ENCODE measurements at places on chromosomes 1 and 21.

- DNase-seq: no peak
Measured at GRCh38 chr1:214259353-214259977, 21.5 kb upstream of the SMYD2 start.

DNA sequence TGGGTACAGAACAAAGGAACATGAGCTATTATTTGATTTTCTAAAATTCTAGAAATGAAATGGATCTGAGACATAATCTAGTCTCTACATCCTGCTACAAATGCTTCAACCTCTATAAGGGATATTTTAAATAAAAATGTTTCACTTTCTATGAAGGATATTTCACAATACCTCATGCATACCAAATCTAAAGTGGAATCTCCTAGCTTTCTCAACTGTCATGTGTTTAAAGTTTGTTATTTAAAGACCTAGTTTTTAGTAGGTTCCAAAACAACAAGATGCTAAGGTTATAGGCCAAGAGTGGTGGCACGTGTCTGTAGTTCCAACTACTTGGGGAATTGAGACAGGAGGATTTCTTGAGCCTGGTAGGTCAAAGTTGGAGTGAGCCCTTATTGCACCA, 47.6 kb downstream of the KDM5B start:
- no peak for DNase-seq

- no peak for DNase-seq
Measured at GRCh38 chr1:248730507-248731335, 24.8 kb downstream of the LYPD8 start.

GRCh38 chr1:24996983-24997893, 67.2 kb upstream of the RUNX3 start:
- no peak for DNase-seq

DNA sequence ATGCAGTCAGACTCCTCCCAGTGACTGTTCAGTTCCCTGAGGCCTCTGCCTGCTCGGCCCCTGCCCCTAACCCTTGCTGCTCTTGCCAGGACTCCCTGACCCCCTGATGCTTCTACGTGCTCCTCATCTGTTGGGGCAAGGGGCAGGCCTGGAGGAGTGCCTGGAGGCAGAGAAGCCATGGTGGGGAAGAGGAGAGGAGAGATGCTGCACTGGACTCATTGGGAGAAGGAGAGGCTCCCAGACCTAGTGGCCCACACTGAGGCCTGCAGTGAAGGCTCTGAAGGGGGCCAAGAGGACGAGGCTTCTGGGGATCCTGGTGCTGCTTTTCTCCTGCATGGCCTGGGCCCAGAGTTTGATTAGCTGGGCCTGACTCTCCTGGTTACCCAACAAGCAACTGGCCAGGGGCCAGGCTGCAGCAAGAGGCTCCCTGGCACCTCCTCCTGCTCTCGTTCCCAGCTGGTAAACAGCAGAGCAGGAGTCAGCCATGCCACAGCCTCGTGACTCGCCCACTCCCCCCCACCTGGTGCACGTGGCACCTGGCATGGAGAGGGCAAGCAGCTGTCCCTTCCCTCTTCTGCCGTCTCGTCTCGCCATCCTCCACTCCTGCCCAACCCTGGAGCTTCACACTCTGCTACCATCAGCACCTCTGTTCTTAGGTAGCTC, 847 bp upstream of the RORC start:
- DNase-seq: no peak

DNA sequence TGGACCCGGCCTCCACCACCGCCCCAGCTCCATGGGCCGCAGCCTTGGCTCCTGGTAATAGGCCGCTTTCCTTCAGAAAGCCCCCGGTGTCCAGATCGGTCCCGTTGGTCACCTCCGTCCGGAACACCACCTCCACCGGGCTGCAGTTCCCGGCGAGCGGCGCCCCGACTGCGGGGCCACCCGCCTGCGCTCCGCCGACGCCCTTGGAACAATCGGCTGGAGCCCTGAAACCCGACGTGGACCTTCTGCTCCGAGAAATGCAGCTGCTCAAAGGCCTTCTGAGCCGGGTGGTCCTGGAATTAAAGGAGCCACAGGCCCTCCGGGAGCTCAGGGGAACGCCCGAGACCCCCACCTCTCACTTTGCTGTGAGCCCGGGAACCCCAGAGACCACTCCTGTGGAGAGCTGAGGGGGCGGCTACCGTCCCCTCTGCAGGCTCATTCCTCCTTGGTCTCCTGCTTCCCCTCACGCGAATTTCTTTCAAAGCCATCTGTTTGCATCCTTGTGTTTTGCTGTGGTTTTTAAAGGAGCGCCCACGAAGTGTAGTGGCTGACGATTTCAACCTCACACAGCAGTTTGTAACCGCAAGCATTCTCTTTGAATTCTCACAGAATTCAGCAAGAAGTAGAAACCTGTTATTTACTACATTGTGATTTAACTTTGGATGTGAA, 6.0 kb downstream of the FCRLB start:
- DNase-seq: no peak

DNA sequence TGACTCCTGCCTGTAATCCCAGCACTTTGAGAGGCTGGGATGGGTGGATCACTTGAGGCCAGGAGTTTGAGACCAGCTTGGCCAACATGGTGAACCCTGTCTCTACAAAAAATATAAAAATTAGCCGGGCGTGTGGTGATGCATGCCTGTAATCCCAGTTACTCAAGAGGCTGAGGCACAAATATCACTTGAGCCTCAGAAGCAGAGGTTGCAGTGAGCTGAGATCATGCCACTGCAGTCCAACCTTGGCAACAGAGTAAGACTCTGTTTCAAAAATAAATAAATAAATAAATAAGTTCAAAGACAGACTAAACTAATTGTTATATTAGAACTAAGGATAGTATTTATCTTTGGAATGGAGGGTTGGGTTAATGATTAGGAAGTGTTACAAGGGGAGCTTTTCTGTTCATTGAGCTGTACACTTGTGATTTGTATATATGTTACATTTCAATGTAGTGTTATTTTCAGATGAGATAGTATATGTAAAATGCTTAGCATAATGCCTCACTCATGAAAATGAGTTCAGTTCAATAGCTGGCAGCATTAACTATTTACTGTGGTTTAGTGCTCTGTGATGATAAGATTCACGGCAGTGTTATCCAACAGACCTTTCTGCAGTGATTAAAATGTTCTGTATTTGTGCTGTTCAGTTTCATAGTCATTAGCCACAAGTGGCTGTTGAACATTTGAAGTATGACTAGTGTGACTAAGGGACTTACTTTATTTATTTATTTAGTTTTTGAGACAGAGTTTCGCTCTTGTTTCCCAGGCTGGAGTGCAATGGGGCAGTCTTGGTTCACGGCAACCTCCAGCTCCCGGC, 47.7 kb downstream of the OSBPL9 start:
- no peak for DNase-seq

DNA sequence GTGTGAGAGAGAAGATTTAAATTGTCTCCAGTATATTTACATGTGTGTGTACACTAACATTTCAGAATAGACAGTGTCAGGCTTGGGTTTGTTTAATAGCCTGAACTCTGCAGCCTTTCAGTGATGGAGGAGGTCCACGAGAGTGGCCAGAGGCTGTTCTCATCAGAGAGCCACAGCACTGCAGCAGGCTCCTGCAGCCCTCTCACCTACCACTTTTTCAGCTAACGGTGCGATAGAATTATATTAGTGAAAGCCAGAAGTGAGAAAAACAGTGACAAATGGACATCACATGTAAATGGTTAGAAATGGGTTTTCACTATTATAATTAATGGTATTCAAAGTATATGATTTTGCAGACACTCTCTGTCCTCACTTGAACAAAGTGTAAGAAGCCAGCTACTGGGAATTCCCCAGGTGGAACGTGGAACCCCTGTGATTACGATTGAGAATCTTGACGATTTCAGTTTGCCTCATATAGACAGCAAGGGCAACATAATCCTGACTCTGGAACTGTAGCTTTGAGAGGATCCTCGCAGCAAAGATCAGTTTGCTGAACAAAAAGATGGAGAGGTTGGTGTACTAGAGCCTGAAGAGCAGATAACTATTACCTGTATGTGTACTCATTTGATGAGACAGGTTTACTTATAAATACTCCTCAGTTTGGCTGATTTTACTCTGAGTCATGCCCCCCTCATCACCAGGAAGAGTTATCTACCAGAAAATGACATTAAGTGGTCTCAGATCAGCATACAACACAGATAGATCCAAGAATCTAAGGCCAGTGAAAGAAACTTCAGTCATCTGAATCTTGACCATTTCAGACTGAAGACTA, 31.4 kb downstream of the IFI16 start:
- no peak for DNase-seq

- no peak for DNase-seq
Measured at GRCh38 chr1:160578525-160579191, 638 bp downstream of the CD84 start.

- DNase-seq: no peak
Measured at GRCh38 chr1:229694053-229694693, 68.1 kb downstream of the URB2 start.

GRCh38 chr21:14116080-14116481, 94.7 kb downstream of the LIPI start:
- no peak for DNase-seq

- no peak for DNase-seq
Measured at GRCh38 chr1:6300342-6301048, 39.6 kb upstream of the GPR153 start.

DNA sequence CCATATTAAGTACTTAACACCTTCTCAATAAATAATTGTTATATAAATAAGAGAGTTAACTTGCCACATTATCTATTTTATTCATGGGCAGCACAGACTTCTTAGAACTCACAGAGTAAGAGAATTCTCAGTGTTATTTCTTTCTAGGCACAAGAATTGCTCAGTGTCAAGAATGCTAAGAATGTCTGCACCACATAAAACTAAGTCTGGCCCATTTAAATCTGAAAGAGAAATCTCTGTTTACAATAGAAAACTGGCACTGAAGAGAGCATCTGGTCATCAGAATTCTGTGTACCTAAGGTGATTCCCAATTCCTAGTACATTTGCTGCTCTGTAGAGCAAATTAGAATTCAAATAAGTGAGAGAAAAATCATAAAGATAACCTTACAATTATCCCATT, 3.8 kb downstream of the OR10K2 start:
- DNase-seq: no peak

GRCh38 chr1:19441048-19441780, 44.1 kb downstream of the CAPZB start:
- DNase-seq: no peak

GRCh38 chr1:237180256-237180655, 138.3 kb downstream of the RYR2 start:
- DNase-seq: no peak

DNA sequence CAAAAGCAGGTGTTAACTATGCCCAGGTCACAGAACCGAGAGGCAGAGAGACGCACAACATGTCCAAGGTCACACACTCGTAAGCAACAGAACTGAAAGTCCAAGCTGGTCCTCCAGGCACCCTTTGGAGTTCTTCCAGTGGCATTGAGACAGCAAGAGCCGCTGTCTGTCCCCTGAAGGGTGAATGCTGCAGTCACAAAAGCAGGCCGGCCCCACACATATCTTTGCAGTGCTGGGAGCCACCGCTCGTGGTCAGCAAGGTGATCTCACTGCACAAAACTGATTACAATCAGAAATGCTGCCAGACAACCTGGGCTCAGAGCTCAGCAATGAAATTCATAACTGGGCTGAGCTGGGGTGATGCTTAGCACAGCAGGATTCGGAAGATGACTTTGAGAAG, 47.4 kb upstream of the RAB4A start:
- no peak for DNase-seq

- no peak for DNase-seq
Measured at GRCh38 chr1:187477103-187477502, 648.4 kb downstream of the PLA2G4A start.

GRCh38 chr1:162010175-162010506, 13.5 kb downstream of the OLFML2B start:
- no peak for DNase-seq

GRCh38 chr1:63718541-63718970, 55.3 kb upstream of the ROR1 start:
- DNase-seq: no peak

- DNase-seq: no peak
Measured at GRCh38 chr1:85611425-85611824, 30.9 kb downstream of the CCN1 start.

DNA sequence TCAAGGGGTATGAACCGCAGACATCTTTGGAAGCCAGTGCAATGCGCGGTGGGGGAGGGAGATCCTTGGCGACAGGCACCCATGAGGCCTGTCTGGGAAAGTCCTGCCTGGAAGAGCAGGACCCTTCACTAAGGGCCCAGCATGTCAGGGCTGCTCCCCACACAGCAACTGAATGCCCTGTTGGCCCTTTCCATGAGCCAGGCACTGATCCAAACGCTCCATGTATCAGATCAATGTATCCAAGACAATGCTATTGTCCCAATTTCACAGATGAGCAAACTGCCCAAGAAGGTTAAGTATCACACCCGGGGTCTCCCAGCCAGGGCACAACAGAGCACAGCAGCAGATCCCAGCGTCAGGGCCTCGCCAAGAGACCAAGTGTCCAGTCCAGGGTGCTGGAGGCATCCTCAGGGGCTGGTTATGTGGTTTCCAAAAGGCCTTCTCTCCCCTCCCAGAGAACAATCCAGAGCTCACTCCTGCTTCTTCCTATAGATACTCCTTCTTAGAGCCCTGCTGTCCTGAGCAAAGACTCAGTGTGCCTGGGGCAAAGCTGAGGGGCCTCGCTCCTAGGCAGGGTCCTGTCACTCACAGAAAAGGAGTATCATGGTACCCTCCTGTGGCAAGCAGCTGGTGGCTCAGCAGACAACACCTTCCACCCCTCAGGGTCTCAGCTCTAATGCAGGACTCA, 328.0 kb downstream of the NPHP4 start:
- no peak for DNase-seq

DNA sequence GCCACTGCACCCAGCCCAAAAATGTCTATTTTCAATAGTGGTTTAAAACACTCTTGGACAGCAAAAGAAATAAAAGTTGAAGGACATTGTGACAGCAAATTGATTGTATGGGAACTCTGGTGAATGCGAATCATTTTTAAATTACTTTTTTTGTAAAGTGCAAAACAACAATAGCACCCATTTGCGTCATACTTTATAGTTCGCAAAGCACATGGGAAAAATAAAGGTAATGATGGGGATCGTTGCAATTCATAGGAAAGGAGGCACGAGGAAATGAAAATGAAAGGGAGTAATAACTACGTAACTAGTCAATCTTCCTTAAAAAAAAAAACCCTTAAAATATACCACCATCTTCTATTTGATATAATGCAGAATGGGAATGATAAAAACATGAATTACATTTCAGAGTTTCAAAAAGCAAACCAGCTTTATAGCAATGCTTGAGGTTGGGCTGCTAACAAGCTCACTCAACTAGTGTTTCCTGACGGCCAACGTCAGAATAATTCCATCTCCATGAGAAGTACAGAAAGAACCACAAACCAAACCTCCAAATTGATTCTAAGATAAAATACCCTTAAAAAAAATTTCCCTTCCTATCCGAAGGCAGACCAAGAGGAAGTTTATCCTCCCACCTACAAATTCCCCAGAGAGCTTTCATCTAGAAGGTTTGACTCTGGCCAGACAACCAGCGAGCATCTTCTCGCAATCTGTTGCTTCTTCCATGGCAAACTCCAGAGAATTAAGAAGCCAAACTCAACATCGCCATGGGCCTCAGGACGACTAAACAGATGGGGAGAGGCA, at the start of gene EDARADD:
Gene EDARADD (plus strand): TSS at position 606 of the 801 bp plus-strand sequence. CDS start 159 bp downstream, at position 765.
- DNase-seq: no peak

GRCh38 chr1:211613108-211613947, 34.4 kb upstream of the SLC30A1 start:
- DNase-seq: no peak
